ENCODE measurements at places on chromosomes 5 and 9. TPM values are rescaled to one million over a fixed set of nuclear protein-coding genes. Genes with fewer than 3 reads are reported as not detected.

Gene OSMR
- polyA plus RNA-seq, result 9.7 TPM

Gene DNM1
- polyA plus RNA-seq, result 47.8 TPM

Gene CNTNAP3
- 5.1 TPM for polyA plus RNA-seq

Gene SPATA31D4
- not detected for polyA plus RNA-seq

Gene DDX4
- polyA plus RNA-seq, result not detected

Gene FCN2
- 0.27 TPM for polyA plus RNA-seq

Gene NRG2
- 2.2 TPM for polyA plus RNA-seq

Gene C9
- 0.27 TPM for polyA plus RNA-seq

Gene LRRC19
- 15.6 TPM for polyA plus RNA-seq

Gene NPR3
- polyA plus RNA-seq, result 30.0 TPM

Gene FAM240B
- not detected for polyA plus RNA-seq

Gene NR6A1
- 0.30 TPM for polyA plus RNA-seq

Gene CDC20B
- polyA plus RNA-seq, result 0.79 TPM

Gene FAM78A
- 2.6 TPM for polyA plus RNA-seq

Gene PCDHB4
- polyA plus RNA-seq, result 1.3 TPM

Gene NR2F1
- polyA plus RNA-seq, result 235 TPM

Gene PCDHGA6
- 4.9 TPM for polyA plus RNA-seq

Gene LCN12
- 54.6 TPM for polyA plus RNA-seq

Gene NDUFS4
- polyA plus RNA-seq, result 127 TPM

Gene RBM27
- polyA plus RNA-seq, result 34.4 TPM

Gene TRIM36
- 3.4 TPM for polyA plus RNA-seq

Gene PPP3R2
- 0.05 TPM for polyA plus RNA-seq

Gene TLX3
- polyA plus RNA-seq, result not detected

Gene OR1Q1
- polyA plus RNA-seq, result not detected

Gene NSG2
- polyA plus RNA-seq, result 1.8 TPM

Gene RICTOR
- 26.4 TPM for polyA plus RNA-seq

Gene SLC1A3
- polyA plus RNA-seq, result 4.7 TPM

Gene MELK
- polyA plus RNA-seq, result 22.4 TPM

Gene SGCD
- 9.5 TPM for polyA plus RNA-seq

Gene ACOT12
- polyA plus RNA-seq, result 0.68 TPM

Gene TNC
- 410 TPM for polyA plus RNA-seq

Gene GPX3
- 718 TPM for polyA plus RNA-seq

Gene BARX1
- not detected for polyA plus RNA-seq

Gene ZDHHC11B
- 3.3 TPM for polyA plus RNA-seq

Gene CLIC3
- 0.53 TPM for polyA plus RNA-seq

Gene GGTA1
- 7.2 TPM for polyA plus RNA-seq

Gene GALT
- polyA plus RNA-seq, result 58.9 TPM

Gene CXCL14
- polyA plus RNA-seq, result 48.1 TPM

Gene FBP2
- not detected for polyA plus RNA-seq

Gene ACSL6
- 1.7 TPM for polyA plus RNA-seq

Measured in left renal pelvis (tissue), 4 donors.